CD4-positive, alpha-beta T cell treated with Interleukin-6 at 100 ng/mL for 8 hours (primary cell): ENCODE measurements at places on chromosomes 5 and 9.

GRCh38 chr5:74019923-74020322, 393.9 kb downstream of the ARHGEF28 start:
- no peak for DNase-seq

DNA sequence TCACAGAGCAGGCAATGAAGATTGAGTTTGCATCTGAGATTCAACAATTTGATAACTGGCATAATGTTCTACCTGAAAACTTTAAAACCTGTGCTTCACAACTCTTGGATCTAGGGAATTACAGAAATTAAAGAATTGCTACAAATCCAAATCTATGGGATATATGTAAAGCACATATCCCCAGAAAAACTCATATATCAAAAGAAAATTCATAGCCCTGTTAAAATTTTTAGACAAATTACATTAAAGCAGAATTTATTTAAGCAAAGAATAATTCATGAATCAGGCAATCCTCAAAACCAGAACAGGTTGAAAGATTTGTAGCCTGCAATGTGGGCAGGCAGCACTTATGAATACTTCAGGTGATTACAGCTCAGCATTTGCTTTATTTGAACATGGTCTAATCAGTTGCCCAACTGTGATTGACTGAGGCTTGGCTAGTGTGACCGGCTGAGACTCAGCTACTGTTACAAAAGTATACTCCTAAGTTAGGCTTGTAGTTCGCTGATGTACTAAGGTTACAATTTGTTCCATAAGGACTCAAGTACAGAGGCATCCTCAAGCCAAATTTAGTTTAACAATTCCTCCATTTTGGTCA, 10.3 kb upstream of the UBTD2 start:
- DNase-seq: no peak

GRCh38 chr9:90180381-90180780, 462.2 kb downstream of the DIRAS2 start:
- no peak for DNase-seq

GRCh38 chr5:79859588-79859987, 131.5 kb downstream of the MTX3 start:
- DNase-seq: no peak

DNA sequence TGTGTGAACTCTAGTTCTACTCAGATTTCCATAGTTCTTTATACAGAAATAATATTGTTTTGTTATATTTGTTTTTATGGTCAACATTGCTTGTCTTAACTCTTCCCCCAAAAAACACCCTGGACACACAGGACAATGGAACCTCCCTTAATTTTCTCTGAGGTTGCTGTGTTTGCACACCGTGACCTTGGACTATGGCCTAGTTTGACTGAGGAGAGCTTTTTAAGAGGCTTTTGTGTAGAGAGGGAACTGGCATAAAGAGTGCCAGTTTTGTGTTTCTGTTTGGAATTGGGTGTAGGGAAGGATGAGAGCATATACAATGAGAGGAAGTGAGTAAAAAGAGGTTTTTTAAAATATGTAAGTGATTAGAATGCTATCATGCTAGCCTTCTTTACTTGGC, 101.1 kb upstream of the MEF2C start:
- DNase-seq: no peak

DNA sequence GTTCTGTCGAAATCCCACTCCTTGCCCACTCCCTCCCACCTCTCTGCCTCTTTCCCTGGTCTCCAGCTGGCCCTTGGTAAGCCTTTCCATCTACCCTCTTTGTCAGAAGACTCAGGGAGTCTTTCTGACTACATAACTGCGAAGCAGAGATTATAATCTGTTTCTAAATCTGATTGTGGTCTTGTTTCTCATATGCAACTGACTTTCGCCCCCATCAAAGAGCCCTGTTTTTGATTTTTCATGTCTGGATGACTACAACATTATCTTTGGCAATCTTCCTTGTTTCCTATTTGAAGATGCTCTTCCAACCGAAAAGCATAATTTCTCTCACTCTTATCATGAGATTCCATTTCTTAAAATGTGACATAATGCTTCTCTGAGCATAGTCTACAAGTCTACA, 218.2 kb upstream of the ADAMTSL1 start:
- no peak for DNase-seq

DNA sequence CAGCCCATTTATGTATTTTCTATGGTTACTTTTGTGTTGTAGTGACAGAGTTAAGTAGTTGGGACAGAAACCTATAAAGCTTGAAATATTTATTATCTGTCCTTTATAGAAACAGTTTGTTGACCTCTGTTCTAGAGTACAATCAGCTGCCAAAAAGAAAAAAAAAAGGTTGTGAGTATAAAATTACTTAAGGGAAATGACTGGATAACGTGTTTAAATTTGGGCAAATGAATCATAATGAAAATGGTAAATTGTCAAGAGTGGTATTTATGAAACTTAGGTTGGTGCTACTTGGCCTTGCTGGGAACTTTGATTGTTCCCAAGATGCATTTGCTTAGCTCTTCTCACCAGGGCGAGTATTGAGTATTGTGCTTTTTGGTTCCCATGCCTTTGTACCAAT, 70.2 kb upstream of the IL6ST start:
- no peak for DNase-seq

DNA sequence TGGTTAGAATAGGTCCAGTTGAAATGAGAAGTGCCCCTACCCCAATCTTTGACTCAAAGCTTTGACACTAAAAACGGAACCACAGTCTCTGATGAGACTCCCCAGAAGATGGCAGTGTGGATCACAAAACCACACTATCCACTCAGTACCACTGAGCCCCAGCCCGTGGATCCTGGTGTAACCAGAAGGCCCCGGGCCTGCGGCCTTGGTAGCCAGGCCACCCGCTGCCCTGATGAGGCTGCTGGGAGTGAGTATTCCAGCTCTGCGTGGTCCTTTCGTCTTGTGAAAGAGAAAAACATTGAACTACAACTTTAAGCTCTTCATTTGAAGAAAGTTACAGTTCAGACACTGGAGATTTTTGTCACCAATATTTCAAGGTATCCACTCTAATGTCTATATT, 42.2 kb upstream of the FBP1 start:
- peak; percentile 48 for DNase-seq

GRCh38 chr9:34496149-34496712, 26.6 kb downstream of the ENHO start:
- no peak for DNase-seq

DNA sequence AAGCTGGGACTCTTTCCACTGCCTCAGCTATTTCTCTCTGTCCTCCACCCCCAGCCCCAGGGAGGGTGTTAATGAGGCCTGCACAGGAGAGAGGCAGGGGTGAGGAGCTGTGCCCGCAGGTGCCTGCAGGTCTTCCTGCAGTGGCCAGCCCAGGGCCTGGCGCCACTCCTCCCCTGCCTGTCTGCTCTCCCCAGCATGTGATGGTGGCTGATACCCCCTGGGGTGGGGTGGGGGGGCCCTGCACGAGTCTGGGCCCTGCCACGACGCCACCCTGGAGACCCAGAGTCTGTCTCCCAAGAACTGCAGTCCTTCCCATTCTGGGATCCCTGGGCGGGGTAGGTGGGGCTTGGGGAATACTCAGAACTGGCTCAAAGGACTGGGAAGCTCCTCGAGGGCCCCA, 166.4 kb upstream of the SMIM23 start:
- no peak for DNase-seq

DNA sequence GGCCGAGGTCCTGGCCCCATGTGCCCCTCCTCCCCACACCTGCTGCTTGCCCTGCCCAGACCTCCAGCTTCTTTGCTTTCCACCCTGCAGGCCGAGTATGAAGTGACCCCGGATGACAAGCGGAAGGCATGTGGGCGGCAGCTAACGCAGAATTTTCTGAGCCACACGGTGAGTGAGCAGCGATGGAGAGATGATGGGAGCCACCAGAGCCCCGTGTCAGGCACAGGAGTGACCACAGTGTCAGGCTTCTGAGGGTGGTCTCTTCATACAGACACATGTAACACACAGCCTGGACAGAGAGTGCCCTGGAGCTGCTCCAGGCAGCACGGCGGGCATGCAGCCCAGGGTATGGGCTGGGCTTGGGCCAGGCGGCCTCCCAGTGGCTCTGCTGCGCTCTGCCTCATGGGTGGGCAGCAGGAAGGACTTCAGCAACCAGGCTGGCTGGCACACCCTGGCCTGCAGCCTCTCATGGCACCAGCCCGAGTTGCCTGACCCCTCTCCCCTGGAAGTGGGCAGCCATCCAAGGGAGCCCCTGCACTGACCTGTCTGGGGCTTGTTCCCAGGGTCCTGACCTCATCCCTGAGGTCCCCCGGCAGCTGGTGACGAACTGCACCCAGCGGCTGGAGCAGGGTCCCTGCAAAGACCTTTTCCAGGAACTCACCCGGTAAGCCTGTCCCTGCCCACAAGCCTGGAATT, 5.8 kb downstream of the GRK6 start:
- no peak for DNase-seq

DNA sequence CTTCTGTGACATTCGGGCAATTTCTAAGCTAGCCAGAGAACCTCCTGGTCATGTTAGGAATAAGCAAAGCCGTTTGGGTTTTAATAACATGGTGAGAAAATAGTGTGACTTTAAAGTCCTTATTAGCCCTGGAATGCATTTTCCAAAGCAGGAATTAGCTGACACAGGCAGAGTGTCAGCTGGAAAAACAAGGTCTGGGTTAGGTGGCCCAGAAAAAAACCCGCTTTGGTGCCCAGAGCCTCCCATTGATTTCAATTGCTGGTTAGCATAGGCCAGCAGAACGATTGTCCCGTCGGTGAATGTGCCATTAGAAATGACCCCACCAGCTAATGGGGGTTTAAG, 62.1 kb upstream of the CPEB4 start:
- no peak for DNase-seq

GRCh38 chr5:83467371-83468035, 4.0 kb upstream of the VCAN start:
- no peak for DNase-seq

DNA sequence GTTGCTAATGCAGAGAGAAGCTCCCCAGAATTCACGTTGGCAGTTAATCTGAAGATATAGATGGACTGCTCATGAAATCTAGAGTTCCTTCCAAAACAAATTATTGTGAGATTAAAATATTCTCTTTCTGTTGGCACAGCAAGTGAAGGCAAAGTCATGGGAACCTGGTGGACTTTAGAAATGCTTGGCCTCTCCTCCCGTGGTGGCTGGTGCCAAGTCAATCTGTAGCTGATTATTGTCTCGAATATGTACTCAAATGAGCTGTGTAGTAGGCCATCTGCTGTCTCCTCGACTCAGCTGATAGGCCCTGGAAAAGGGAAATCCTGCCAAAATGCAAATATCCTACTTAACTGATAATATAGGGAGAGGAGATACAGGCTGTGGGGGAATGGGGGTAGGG, 69.3 kb downstream of the DAPK1 start:
- no peak for DNase-seq

DNA sequence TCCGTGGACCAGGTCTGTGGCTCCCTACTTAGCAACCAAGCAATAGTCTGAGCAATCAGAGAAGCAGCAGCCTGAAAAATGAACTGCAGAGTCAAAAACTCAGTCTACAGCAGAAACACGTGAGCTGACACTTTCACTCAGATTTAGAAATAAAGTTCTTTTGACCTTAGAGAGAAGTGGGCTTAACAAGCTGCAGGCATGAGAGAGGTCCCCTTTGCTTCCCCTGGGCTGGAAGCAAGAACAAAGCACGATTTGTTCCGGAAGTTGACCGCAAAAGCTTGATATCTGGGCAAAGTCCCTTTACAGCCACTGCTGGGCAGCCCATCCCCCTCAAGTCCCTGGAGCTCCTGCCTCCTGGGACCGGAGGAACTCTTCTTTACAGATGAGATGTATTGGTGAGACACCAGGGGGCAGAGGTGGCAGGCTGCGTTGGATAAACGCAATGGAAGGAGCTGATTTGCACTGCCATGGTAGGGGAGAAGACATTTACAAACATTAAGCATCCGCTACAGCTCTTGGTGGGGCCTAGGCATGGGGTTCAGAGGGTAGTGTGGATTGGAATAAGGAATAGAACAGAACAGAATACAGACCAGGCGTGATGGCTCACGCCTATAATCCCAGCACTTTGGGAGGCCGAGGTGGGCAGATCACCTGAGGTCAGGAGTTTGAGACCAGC, 5.8 kb upstream of the SOWAHA start:
- no peak for DNase-seq

GRCh38 chr5:179698935-179699615, at the start of gene CANX:
CANX (plus strand) TSS chr5:179698967; CDS start chr5:179705682, 6,715 bp downstream.
- DNase-seq: no peak

DNA sequence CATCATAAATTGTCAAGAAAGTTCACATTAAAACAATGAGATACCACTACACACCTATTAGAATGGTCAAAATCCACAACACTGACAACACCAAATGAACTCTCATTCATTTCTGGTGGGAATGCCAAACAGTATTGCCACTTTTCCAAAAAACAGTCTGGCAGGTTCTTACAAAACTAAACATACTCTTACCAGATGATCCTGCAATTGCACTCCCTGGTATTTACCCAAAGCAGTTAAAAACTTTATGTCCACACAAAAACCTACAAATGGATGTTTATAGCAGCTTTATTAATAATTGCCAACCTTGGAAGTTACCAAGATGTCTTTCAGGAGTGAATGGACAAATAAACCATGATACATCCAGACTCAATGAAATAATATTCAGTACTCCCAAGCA, 56.8 kb downstream of the ZNF608 start:
- no peak for DNase-seq

GRCh38 chr9:36214571-36214970, 23.9 kb downstream of the CLTA start:
- DNase-seq: no peak

- DNase-seq: no peak
Observed at GRCh38 chr5:143413958-143414669, 10.6 kb upstream of the NR3C1 start.

DNA sequence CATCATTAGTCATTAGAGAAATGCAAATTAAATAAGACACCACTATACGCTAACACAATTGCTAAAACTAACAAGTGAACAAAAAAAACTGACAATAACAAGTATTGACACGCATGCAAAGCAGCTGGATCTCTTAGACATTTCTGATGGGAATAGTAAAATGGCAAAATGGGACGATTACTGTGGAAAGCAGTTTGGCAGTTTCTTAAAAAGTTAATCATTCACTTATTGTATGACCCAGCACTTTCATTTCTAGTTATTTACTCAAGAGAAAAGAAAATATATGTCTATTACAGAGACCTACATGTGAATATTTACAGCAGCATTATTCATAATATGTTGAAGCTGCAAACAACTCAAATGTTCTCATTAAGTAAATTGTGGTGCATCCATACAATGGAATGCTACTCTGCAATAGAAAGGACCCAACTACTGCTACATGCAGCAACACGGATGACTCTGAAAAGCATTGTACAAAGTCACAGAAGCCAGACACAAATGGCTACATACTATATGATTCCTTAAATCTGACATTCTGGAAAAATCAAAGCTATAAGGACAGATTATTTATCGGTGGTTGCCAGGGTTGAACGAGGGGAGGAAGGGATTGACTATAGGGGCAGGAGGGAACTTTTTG, 96.8 kb upstream of the ITGA2 start:
- DNase-seq: no peak

DNA sequence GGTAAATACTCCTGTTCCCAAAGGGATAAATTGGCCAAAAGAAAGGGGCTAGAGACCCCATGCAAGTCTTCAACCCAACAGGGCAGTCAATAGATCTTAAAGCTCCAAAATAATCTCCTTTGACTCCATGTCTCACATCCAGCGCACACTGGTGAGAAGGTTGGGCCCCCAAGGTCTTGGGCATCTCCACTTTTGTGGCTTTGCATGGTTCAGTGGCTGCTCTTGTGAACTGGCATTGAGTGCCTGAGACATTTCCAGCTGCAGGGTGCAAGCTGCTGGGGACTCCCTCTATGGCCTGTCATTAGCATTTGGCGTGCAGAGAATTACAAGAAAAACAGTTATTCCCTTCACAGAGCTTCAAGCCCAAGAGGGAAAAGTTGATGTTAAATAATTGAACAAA, 224.7 kb downstream of the MTRR start:
- DNase-seq: no peak
